ENCODE measurements at places on chromosomes 1 and 21.
A peak's percentile ranks its signal among the peaks of the same experiment; 100 is the strongest.

GRCh38 chr1:214364386-214364785, 83.4 kb downstream of the SMYD2 start:
- DNase-seq, result no peak

DNA sequence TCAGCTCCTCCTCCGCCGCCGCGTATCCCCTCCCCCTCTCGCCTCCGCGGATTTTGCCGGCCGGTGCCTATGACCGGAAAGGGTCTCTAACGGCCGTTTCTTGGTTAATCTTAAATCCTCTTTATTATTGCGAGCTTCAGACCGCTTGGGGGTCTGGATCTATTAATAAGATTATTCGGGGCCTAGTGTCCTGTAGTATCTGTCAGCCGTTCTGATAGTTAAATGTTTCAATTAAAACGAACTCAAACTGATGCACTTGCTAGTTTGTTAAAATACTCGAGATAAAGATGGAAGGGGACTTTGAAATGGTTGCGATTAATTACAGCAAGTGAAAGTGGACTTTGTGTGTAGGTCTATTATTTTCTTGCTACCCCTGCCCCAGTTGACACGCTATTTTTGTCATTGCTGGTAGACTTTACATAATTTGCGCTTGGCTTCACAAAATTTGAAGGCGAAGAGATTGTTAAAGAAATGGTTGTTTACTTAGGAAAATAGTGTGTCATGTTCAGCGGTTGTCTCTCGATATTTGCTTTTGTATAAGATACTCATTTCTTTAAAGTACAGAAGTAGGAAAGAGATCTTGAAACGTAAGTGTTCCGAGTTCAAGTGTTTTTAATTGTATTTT, 779 bp downstream of the SON start:
- peak; percentile 72 for DNase-seq

- no peak for DNase-seq
These were observed 187.2 kb downstream of the NFIA start for GRCh38 chr1:61269602-61270001.

DNA sequence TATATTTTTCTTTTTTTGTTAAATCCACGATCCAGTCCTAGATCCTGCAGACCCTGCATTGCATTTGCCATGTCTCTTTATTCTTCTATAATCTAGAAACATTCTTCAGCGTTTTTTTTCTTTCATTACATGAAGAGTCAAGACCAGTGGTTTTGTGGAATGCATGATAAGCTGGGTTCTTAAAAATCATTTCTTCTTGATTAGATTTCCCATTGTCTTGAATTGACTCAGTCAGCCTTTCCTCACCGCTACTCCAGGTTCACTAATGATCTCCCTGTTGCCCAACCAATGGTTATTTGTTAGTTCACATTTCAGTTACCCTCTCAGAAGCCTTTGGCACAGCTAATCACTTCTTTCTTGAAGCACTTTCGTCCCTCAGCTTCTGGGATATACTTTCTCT, 25.2 kb downstream of the CHD1L start:
- DNase-seq, result no peak

DNA sequence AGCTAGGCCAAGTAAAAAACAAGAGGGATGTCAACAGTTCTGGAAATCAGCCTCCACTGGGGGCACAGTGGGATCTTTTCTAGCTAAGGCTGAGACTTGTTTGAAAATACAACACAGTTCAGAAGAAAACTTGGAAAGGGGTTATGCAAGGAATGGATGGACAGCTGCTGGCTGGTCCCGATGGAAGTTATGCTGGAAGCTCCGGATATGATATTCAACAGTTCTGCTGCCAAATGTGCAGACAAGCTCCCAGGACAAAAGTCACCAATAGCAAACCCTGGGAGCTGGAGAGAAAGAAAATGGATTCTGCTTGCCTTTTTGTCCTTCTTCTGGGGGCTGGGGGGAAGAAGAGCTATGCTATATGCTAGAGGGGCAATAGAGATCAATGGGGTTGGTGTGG, 14.3 kb downstream of the LMX1A start:
- DNase-seq, result no peak

All from inflammatory macrophage (primary cell).